ENCODE measurements at places on chromosomes 4 and X. TPM values are rescaled to one million over a fixed set of nuclear protein-coding genes. Genes with fewer than 3 reads are reported as not detected.

TEC gene
- total RNA-seq, result 2.0 TPM

TLR10 gene
- total RNA-seq, result not detected

SPATA4 gene
- not detected for total RNA-seq

GLRB gene
- total RNA-seq, result 5.3 TPM

CENPVL1 gene
- total RNA-seq, result not detected

DNA sequence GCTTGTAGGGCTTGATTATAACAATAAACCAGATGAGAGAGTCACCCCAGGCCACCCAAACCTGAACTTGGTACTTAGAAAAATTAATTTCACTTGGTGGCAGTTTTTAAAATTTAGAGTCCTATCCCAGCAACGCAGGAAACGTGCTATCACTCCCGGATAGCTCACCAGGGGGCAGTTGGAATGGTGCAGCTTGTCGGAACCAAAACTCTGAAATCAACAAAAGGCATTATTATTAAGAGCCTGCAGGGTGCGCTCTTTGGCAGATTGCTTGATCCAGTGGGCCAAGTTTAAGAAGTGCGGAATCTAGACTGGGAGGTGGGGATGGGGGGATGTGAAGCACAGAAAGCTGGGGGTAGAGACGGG, 2.4 kb downstream of the FRAS1 start:
- peak; percentile 95 for DNase-seq

DNA sequence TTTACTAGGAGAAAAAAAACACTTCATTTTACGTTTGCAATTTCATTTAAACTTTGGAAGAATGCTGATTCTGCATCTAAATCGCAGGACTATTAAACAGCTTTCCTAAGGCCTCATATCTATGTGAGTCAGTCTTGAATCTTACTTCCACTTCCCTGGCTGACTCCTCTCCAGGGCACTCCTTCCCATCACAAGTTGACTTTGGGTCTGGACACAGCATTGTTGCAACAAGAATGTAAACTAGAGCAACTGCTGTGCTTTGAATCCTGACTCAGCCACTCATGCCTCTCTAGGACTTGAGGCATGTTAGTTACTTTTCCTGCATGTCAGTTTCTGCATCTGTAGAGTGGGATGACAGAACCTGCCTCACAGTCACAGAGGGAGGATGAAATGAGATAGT, 413.8 kb downstream of the FAT4 start:
- DNase-seq, result no peak

DNA sequence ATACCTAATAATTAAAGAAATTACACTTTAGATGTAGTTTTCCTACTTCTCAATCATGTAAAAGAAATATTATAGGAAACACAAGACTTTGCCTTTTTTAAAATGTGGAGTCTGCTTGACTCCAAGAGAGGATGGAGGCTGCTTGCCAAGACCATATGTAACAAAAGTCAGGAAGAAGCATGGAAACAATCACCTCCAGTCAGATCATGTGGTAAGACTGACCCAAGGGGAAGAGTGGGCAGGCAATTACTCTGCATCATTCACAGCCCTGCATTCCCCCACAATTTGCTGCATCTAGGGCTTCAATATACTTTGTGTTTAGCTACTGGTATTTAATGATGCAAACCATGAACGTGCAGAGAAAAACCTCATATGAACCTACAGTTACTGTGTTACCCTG, 78.0 kb upstream of the RXFP1 start:
- DNase-seq, result no peak

DNA sequence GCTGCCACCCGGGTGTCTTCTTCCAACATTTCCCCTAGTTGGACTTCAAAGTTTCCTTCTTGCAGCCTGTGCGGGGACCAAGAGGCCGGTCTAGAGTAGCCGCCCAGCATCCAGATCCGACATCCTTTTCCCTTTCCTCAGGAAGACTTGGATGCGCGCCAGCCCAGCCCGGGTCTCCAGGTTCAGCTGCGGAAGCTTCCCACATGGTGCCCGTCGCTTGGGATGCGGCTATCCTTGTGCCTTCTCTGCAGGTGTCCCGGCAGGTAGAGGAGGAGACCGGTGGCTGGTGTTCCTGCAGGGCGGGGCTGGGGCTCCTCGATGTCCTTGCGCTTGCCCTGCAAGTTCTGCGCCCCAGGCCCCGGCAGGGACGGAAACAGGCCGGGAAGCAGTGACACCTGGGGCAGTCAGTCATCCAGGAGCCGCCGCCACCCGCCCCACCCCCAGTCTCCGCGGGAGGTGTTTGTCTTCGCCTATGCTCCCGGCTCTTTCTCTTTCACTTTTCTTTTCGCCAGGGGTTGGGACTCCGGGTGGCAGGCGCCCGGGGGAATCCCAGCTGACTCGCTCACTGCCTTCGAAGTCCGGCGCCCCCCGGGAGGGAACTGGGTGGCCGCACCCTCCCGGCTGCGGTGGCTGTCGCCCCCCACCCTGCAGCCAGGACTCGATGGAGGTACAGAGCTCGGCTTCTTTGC, at the start of gene IL15:
Gene IL15, plus strand, starts transcription at position 502 of the 689 bp plus-strand sequence. CDS start 82,882 bp downstream, outside the sequence.
- peak; percentile 86 for DNase-seq

- no peak for DNase-seq
Observed at GRCh38 chr4:74369855-74370254, 4.9 kb downstream of the EREG start.

- no peak for DNase-seq
Observed at GRCh38 chrX:151563449-151563848, at the start of gene PASD1. TSS of gene PASD1 (plus strand) at chrX:151563675. CDS start at chrX:151601554, 37,879 bp downstream.

DNA sequence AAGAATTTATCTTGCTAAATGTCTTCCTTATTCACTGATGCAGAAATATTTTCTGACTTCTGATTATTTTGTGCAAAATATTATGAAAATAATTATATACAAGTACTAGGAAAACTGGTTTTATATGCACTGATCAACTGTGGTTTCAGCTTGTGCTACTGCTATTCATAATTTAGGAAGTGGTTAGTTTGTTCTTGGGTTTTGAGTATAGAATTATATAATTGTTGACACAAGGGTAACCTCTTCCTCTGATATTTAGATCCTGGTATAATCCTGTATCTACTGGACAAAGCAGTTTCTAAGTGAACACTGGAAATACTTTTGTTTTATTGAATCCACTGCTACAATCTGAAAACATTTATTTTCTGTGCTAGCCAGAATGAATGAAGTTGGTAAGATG, 182.8 kb downstream of the PDGFC start:
- DNase-seq, result no peak

DNA sequence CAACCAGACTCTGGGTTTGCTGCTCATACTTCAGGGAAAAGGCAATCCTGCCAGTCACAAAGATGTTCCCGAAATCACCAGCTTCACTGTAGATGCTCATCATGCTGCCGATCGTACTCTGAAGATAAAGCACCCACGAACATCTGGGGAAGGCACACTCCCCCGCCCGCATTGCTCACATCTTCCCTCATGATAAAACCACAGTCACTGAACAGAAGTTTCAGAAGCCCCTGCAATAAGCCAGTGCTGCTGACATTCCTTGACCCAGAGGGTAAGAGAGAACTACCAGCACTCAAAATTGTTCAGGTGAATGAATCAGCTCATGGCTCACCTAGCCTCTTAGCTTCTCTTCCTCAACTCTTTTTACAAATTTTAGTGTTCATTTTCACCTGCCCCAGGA, 43.1 kb downstream of the SRPX2 start:
- DNase-seq, result no peak

DNA sequence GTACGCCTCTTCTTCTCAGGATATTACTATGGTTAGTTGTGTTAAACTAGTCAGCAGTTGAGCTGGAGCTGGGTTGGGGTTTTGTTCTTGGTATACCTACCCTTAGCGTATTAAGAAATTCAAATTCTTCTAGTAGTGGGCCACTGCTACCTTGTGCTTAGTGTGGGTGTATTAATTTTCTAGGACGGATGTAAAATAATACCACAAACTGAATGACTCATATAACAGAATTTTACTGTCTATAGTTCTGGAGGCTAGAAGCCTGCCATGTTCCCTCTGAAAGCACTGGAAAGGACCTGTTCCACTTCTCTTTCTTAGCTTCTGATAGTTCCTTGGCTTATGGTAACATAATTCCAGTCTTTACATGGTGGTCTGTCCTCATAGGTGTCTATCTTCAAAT, 1274.7 kb downstream of the ADGRL3 start:
- no peak for DNase-seq

DNA sequence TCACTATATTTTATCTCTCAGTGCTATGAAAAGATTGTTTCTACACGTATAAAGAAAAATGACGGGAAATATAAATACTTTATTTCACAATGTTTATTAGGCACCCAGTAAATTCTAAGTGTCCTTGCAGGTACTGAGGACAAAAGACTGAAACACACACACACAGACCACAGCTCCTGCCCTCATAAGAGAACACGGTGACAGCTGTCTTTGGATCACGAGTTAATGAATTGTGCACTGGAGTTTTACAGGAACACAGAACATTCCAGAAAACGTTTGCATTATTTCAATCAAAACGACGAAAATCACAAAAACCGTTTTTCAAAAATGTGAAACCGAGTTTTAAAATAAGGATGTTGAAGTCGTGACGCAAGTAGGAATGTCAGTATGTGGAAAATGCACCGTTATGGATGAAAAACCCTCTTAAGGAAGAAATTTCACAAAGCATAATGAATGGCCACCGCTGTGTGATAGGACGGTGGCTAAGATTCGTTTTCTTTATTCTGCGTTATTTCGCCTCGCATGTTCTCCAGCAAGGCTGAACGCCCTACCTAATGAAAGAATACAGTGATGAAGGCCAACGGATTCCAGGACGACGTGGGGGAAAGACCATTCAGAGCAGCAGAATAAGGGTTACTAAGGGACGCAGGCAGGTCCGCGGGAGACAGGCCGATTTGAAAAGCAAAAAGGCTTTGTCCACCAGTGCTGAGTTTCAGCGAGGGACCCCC, 24.2 kb downstream of the FAM156A start:
- no peak for DNase-seq

GRCh38 chr4:95540227-95540626, 8.5 kb downstream of the UNC5C start:
- DNase-seq, result no peak

GRCh38 chr4:1011022-1011665, at the start of gene FGFRL1:
TSS of gene FGFRL1 (plus strand) at chr4:1011626. CDS start at chr4:1012486, 860 bp downstream.
- peak; percentile 97 for DNase-seq

DNA sequence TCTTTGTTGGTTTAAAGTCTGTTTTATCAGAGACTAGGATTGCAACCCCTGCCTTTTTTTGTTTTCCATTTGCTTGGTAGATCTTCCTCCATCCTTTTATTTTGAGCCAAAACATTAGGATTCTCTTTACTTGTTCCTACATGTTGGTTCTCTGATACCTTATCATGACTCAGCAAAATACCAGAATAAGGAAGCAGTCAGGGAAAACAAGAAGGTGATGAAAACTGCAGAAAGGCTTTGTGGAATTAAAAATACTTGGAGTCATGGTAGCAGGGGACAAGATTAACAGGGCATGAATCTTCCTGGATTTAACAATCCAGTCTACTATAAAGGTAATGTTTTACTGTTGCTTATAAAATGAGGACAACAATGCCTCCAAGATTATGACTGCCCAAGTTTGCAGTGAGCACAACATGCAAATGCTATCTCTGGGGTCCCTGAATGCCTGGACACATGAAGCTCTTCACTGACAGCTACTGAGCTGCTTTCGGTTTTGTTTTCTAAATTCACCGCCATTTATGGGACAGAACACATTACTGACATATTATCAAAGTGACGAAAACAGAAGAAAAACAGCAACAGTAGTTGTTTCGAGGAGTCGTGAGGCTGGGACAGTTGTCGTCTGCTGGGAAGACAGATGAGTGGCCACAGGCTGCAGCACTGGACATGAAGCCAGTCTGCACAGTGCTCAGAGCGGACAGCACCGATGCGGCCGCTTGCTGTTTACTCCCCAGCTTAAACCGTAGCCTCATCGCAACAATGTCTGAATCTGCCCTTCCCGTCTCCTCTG, 174.5 kb upstream of the DKK2 start:
- DNase-seq, result no peak
